Natural killer cell (primary cell): ENCODE measurements at places on chromosomes 16 and 17. TPM values are rescaled to one million over a fixed set of nuclear protein-coding genes. Genes with fewer than 3 reads are reported as not detected.

DNA sequence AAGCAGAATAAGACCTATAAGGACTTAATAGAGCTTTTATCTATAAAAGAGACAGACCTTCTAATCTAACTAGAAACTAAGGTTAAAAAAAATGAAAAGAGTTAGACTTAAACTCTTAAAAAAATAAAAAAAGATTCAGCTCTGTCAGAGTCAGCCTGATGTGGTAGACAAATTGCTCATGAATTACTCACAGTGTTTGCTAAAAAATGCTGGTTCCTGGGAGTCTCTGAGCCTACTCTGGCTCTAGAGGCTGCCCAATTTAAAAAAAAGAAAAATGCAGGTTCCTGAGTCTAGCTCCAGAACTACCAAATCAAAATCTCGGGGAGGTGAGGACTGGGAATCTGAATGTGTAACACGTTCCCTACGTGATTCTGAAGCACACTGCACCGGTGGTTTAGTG is 18.1 kb downstream of the SOST start:
- H3K4me3 ChIP-seq, result no peak overlapping the region
- no peaks in the 10 kb centered on the region for H3K4me1 ChIP-seq
- DNase-seq, result no peak
- no peak overlapping the region for H3K27ac ChIP-seq
- no peaks in the 10 kb centered on the region for H3K36me3 ChIP-seq

GRCh38 chr17:2289878-2290478 is 13.6 kb downstream of the SMG6 start:
- no peak for DNase-seq
- H3K36me3 ChIP-seq, result peaks cover 54% of the 10 kb centered on the region
- H3K27me3 ChIP-seq, result no peaks in the 10 kb centered on the region
- no peaks in the 10 kb centered on the region for H3K4me1 ChIP-seq
- no peak overlapping the region for H3K27ac ChIP-seq

GRCh38 chr17:3750926-3751325 is 27.2 kb downstream of the HASPIN start:
- H3K4me3 ChIP-seq, result no peak overlapping the region
- no peak overlapping the region for H3K27ac ChIP-seq
- peaks cover 43% of the 10 kb centered on the region for H3K4me1 ChIP-seq
- peak; percentile 79 for DNase-seq
- H3K36me3 ChIP-seq, result no peaks in the 10 kb centered on the region

Gene VEZF1
- 64.6 TPM for total RNA-seq

Gene TK2
- total RNA-seq, result 25.8 TPM
